Vagina (tissue), 2 donors: ENCODE measurements at places on chromosomes 1 and 21.

DNA sequence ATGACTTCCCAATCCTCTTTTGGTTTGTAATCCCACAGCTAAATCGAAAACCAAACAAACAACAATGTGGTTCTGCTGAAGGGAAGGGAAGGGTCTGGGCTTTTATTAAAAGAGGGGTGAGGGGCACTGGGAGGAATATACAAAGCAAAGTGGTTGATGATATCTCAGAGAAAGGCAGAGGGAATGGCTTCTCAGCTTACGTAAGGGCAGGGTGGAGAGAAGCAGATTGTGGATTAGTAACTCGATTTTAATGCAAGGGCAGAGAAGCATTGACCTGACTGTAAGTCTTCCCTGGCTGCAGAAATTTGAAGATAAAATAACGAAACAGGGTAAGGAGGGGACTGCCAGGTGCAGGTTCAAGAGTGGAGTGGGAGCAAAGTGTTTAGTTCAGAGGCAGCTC, 438.2 kb upstream of the LRRC7 start:
- no peak for DNase-seq

DNA sequence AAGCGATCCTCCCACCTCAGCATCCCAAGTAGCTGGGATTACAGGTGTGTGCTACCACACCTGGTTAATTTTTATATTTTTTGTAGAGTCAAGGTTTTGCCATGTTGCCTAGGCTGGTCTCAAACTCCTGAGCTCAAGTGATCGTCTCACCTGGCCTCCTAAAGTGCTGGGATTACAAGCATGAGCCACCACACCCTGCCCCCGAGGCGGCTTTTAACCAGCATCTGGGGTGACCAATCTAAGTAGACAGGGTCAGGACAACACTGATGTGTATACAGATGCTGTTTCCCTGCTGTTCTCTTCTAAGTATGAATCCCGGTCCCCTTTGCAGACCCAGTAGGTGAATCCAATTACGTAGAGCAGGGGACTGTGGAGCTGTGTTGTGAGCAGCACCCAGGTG, 23.9 kb downstream of the THAP3 start:
- DNase-seq: no peak

- DNase-seq: no peak
Observed at GRCh38 chr1:34889705-34890104, 30.2 kb upstream of the SMIM12 start.

- DNase-seq: no peak
Observed at GRCh38 chr1:10601342-10602070, 126.8 kb downstream of the PEX14 start.

DNA sequence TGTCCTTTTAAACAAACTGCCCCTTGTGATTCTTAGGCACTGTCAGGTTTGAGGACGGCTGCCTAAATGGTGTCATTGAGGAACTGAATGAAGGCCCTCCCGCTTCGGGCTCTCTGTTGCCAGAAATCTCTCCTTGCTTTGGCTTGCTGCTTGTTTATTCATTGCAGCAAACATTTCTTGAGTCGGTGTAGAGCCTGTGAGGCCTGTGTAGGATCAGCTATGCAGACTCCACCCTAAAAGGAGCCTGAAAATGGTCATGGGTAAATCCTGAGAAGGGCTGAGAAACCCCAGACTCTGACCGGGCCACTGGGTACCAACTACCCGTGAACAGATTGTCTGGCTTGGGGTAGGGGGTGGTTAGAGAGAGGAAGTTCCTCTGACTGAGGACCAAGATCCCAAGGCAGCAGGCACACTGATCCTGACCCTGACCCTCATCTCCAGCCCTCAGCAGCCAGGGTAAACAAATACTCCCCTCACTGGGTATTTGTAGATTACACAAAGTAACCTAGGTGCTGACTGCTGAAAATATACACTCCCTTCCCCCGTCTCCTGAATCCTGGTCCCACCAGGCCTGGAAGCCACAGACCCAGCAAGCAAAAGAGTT, 3.1 kb downstream of the IL6R start:
- no peak for DNase-seq

DNA sequence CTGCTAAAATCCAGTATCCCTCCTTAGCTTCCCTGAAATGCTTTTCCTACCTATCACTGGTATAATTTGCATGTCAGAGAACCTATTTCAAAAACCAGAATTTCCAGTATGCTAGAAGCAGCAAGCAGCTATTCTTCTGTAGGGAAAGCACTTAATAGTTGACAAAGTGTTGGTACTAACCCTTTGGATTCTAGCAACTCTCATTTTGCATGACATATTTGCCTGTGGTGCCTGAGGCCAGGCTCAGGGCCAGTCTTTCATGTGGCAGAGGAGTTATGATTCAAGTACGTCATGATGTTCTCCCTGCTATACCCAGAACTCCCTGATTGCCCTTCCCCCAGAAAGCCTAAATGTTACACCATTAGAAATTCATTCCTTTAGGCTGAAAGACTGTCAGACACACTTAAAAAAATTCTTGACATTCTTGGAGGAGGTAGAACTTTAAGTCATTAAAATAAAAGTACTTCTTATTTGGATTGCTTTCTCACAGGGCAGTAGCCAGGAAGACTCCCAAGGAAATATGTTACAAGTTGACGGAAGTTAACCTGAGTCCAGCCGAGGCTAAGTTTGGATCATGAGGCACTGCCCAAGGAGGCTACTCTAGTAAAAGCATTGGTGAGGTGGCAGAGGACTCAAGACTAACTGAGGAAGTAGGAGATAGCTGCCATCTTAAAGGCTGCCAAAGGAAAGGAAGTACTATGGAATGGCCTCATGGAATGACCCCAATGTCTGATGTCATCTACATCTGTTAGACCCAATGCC, 298.4 kb upstream of the SPAG17 start:
- no peak for DNase-seq

GRCh38 chr1:75129660-75129982, 4.6 kb upstream of the LHX8 start:
- no peak for DNase-seq

- no peak for DNase-seq
Observed at GRCh38 chr1:100606438-100606837, 68.5 kb downstream of the GPR88 start.

DNA sequence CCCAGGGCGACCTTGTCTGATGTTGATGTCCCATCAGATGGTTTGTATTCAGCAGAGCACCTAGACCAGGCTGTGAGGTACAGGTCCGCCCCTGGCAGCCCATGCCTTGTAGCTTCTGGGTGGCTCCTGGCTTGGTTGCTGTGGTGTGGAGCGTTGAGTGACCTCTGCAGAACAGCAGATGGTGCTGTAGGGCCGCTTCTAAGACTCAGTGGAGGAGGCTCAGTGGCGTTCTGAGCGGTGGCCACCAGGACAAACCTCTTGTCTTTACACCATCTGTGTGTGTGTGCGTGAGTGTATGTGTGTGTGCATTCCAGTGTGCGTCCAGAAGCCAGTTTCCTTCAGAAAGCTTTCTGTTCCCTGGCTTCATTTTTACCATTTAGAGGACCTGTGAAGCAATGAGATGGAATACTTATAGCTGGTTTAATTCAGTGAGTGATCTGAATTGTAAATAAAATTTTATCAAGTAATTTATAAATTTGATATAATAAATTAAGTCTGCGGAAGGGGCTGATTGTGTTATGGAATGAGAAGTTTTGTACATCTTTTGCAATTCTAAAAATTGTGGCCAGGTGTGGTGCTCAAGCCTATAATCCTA, 66.1 kb downstream of the ADARB1 start:
- DNase-seq: no peak

- DNase-seq: no peak
Observed at GRCh38 chr21:28283641-28284490, 708.8 kb downstream of the LTN1 start.

- DNase-seq: no peak
Observed at GRCh38 chr1:6950001-6950765, 164.9 kb downstream of the CAMTA1 start.

GRCh38 chr21:22120616-22121266, 1122.5 kb downstream of the NCAM2 start:
- no peak for DNase-seq

DNA sequence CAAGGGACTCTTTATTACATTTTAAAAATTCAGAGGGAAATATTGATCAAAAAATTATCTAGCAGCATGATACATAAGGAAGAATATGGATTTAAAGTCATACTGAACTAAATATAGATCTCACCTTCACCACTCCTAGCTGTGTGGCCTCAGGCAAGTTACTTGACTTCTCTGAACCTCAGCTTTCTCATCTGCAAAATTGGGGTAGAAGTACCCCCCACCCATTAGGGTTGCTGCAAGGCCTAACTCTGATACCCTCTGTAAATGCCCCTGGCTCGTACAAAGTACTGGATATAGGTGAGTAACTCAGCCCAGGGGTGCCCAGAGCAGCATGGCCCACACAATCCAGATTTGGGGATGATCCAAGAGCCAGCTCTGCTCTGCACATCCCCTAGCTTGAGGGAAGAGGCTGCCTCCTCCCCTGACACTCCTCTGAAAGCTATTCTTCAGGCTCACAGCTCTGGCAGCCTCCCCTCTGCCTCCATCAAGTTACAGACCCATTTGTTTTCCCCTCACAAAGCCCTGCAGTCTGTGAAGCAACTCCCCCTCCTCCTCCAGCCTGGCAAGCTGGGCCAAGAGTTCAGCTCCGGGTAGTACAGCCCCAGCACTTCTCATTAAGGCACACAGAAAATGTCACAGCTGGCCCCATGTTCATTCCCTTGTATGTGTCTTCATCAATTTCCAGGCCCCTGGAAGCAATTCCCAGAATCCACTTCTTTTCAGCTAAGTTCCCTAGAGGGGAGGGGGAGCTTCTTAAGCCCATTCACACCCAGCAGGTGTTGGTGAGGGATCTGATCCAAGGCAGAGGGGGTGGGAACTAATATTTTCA, 143.7 kb downstream of the PLPP3 start:
- no peak for DNase-seq

- no peak for DNase-seq
Observed at GRCh38 chr1:103492003-103492625, 33.4 kb upstream of the RNPC3 start.

DNA sequence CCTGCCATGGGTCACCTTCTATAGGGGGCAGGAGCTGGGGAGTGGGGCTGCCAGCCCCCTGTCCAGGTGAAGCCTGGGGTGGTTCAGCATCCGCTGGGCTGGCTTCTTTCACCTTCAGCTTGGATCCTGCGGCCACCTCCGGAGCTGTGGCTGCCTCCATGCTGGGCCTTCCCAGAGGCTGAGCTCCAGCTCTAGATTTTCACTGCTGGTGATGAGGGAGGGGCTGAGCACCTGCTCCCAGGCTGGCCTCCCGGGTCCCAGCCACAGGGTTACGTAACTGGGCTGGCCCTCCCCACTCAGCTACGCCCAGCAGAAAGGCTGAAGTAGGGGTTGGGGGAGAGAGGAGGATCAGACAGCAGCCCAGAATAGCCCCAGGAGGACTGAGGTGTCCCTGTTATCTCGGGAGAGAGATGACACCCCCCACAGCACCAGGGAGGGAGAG, at the start of gene MYBPHL:
TSS of gene MYBPHL (minus strand) at position 180 of the 442 bp plus-strand sequence. CDS start at position 160, 20 bp downstream.
- no peak for DNase-seq

DNA sequence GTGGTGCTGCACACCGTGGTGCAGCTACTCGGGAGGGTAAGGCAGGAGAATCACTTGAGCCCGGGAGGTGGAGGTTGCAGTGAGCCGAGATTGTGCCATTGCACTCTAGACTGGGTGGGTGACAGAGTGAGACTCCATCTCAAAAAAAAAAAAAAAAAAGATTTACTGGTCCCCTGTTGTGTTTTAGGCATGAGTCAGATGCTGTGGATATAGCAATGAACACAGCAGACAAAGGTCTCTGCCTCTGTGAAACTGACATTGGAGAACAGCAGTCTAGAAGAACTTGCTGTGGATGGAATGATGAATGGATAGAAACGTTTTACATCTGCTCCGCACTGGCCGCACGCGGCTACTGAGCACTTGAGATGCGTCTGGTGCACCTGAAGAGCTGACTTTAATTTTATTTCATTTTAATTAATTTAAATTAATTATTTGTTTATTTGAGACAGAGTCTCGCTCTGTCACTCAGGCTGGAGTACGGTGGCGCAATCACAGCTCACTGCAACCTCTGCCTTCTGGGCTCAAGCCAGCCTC, 24.5 kb upstream of the EPHA2 start:
- no peak for DNase-seq

- DNase-seq: no peak
Observed at GRCh38 chr1:246155923-246156322, 351.2 kb downstream of the SMYD3 start.

GRCh38 chr1:206863266-206863665, 2.2 kb upstream of the IL20 start:
- DNase-seq: no peak

- no peak for DNase-seq
Observed at GRCh38 chr1:57420981-57421785, 2.7 kb downstream of the DAB1 start.

GRCh38 chr1:30934613-30935012, 26.1 kb upstream of the SDC3 start:
- no peak for DNase-seq

- no peak for DNase-seq
Observed at GRCh38 chr1:97066860-97067259, 345.3 kb downstream of the PTBP2 start.

DNA sequence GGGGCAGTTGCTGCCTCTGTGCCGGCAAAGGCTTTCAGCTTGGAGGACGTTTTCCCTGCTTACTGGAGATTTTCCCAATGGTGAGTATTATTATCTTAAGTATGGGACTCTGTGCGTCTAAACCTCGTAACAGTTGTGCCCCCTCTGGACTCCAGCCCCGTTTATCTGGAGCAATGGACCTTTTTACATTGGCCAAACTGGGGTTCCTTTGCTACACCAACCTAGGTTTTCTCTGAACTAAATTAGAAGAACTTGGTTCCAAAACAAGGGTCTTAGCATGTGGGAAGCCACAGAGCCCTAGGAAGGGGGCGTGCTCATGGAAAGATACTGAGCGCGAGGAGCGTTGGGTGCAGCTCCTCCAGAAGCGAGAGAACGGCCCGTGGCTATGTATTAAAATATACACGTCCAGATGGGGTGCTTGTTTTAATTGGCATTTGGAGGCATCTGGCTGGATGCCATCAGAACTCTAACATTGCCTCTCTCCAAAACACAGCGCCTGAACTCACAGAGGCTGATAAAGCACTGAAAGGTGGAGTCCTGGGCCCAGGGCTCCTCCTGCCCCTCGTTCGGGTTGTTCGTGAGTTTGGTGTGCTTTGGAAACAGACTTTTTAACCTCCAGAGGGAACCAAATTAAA, 28.4 kb downstream of the POFUT2 start:
- DNase-seq: peak; percentile 67

DNA sequence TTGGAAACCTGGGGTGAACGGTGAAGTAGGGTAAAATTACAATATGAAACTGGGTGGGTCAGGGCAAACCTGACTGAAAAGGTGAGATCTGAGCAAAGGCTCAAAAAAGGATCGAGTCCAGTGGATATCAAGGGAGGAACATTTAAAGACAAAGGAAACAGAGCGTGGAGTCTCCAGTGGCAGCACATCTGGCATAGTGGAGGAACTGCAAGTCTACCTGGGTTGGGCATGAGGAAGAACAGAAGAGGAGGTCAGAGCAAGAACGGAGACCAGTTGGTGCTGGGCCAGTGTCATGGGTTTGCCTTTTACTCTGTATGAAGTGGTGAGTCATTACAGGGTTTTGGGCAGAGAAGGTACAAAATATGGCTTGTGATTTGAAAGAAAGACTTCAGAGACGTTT, 163.7 kb downstream of the NTPCR start:
- no peak for DNase-seq
